GM12892 (cell line): ENCODE measurements at places on chromosomes 2 and 18.

- no peak for DNase-seq
Observed at GRCh38 chr18:21763846-21764646, 23.5 kb downstream of the MIB1 start.

- no peak for DNase-seq
Observed at GRCh38 chr2:67752199-67752598, 310.6 kb downstream of the C1D start.

GRCh38 chr2:222451224-222451674, 26.9 kb downstream of the SGPP2 start:
- no peak for DNase-seq

DNA sequence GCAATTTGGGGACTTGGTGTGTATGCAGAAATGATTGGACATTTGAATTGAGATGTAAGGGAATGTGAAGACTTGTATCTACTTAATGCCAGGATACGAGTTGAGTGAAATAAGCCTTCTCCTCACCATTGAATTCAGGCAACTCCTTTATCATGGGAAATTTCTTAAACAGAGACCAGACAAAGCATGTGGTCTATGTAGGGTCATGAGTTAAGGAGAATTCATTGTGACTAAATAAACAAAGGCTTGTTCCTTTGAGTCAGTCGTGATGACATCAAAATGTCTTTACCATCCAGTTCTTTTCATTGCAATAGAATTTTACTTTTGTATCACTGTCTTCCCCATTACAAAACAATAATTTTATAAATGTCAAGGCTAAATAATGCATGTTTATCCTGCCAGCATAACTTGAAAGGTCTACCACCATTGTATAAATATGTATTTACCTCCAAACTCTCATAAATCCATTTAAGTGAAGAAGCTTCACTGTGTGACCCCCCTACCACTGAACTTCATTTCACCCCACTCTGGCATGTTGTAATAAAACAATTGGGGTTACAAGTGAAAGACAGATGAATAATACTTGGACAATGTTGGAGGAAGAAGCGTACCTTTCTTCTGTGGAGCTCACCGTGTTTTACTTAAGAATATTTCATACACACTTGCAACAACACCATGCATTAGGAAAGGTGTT, 149.4 kb downstream of the EPHA4 start:
- no peak for DNase-seq

DNA sequence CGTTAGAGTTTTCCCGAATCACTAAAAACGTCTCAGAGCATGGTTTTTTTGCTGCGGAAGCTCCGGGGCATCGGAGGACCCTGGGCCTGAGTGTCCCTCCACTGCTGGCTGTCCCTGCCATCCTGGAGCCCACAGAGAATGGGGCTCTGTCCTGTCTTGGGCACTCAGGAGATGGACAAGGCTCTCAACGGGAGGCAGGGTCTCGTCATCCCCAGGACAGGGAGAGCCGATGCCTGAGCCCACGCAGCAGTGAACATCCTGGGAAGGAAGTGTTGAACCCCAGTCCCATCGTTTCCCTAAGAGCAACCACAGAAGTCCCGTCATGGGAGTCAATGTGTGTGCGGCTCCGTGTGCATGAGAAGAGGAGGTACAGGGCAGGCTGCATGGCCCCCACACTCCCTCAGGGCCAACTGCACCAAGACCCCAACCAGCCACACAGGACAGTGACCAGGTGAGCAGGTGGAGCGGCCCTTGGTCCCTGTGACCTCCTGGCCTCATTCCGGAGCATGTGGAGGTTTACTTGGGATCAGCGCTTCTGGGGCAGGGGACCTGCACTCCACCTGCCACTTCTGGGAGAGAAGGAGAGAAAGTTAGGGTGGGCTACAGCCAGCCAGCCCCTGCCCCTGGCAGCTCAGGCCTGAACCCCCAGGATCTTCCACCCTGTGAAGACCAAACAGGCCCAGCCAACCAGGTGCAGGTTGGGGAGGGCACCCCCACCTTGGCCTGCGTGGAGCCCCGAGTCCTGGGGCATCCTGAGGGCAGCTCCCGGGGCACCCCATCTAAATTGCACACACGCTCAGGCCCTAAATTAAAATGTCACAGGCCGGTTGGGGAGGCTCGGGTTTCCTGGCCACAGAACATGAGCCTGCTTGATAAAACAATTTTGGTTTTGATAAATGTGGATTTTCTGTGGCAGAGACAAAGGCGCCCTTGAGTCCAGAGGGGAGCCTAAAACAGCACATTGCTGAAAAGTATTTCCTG, 3.1 kb upstream of the SNED1 start:
- DNase-seq: no peak

DNA sequence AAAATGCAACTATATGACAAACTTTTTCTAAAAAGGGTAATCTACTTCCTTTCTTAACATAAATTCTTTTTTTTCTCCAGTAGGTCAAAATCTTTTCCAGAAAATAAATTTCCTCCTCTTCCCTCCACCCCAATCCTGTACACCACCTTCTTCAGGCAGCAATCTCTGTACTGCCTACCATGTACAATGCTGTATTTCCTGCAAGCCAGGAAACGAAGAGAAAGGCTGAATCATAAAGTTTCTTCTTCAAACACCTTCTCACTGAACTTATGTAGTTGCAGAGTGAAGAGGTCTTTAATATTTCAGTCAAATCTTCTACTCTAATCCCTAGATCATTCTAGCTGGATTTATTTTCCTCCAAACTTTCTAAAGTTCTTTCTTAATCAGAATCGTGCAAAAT, 18.2 kb upstream of the C2orf66 start:
- no peak for DNase-seq

- DNase-seq: no peak
Observed at GRCh38 chr2:19536136-19536535, 177.7 kb upstream of the OSR1 start.

DNA sequence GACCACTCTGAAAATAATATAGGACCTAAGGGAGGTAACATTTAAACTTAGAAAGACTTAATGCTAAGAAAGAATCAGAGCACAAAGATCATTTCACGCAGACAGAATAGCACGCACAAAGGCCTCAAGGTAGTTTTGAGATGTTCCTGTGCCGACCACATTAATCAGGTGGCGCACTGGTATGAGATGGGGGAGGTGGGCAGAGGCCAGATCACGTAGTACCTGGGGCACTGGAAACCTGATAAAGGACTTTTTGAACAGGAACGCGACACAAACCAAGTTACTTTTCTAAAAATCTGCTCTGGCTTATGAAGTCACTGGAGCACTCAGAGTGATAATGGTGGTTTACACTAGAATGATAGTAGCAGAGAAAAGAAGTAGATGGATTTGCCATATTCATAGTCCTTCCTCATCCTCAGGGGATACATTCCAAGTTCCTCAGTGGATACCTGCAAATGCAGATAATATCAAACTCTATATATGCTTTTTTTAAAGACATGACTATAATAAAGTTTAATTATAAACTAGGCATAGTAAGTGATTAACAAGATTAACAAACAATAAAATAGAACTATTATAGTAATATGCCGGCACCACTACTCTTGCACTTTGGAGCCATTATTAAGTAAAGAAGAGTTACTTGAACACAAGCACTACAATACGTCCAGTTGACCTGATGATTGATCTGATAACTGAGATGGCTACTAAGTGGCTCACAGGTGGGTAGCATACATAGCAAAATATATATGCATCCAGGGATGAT, 42.6 kb upstream of the CDCA7 start:
- DNase-seq: no peak

GRCh38 chr2:101803128-101803527, 105.6 kb downstream of the MAP4K4 start:
- no peak for DNase-seq

- no peak for DNase-seq
Observed at GRCh38 chr2:2623939-2624338, 292.9 kb upstream of the MYT1L start.

- DNase-seq: no peak
Observed at GRCh38 chr2:43149482-43150107, 76.8 kb downstream of the ZFP36L2 start.

DNA sequence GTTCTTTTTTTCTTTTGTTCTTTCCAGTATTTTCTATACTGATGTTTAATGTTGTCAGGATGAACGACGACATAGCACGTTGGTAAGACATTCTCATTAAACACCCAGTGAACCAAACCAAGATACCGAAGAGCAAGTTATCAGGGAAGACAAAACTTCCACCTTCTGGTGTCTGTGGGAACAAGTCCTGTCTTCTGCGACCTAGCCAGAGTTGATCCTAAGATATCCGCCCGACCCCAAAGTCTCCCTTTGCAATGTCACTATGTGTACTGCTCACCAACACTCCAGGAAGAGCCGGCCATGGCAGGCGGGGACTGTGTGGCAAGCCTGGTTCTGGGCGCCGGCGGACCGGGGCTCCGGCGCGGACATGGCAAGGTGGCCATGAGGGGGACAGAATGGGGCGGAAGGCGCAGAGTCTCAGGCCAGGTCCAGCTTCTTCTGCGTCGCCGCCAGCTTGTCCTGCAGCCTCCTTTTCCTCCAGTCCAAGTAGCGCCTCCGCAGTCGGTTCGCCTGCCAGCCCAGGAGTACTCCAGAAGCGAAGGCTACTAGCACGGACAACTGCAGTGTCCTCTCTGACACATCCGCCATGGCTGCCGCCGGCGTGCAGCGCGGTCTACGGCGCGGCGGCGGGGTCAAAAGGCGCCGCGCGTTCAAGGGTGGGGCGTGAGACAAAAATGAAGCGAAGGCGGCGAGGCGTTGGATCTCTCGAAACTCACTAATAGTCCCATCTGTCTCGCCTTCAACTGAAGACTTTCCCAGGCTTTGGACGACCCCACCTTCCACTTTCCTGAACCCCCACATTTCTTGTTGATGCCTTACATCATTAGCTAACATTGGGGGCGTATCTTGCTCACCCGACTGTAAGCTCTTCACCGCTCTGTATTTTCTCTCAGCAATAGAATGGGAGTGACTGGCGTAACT, at the start of gene MTLN:
MTLN (minus strand) TSS at position 610 of the 921 bp plus-strand sequence; CDS start at position 588, 22 bp downstream.
- DNase-seq: peak; percentile 63

DNA sequence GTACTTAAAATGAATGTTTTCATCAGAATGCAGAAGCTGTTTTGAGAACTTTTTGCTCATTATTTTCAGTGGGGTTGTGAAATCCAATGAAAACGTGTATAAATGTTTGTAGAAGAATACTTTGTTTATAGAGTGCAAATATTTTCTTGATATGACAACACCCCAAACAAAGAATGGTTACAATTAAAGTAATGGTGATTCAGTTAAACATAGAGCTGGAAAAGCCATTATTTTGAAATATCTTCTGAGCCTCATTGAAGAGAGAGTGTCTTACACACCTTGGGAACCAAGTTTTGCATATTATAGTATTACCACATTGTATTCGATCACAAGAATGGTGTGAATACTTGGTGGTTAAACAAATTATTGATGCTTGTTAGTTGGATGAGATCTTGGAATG, 48.7 kb downstream of the SPTBN1 start:
- DNase-seq: no peak

GRCh38 chr2:159155791-159156190, 130.7 kb downstream of the WDSUB1 start:
- DNase-seq: no peak

DNA sequence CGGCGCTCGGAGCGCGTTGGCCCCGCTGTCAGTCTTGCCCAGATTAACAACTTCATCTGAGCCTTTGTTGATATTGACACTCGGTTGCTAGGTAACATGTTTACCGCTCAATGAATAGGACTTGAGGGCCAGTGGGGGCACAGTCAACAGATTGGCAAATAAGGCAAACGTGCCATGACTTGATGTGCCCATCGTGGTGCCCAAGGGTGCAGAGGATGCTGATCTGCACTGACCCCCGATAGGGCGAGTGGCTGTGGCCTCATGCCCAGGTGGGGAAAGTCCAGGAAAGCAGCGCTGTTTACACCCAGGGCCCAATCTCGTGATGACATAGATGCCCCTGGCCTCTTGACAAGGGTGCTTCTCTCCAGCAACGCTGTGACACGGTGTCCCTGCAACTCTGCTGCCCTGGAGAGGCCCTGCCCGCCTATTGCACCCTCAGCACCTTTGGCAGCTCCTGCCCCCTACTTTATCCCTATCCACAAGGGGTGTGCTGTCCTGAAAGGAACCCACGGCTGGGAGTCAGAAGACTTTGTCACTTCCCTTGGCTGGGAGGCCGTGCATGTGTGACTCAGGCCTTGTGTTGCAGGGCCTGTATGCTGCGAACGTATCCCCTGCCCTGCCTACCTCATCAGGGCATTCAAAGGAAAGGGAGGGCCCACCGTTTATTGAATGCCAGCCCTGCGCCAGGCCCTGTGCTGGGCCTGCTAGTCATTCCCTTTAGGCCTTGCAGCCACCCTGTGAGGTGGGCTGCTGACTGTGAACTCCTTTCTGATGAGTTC, 158.0 kb downstream of the INHBB start:
- no peak for DNase-seq

GRCh38 chr18:12744103-12744502, 41.3 kb downstream of the PSMG2 start:
- no peak for DNase-seq
